NCI-H1930 (cell line): ENCODE measurements at places on chromosomes 13 and 19.

DNA sequence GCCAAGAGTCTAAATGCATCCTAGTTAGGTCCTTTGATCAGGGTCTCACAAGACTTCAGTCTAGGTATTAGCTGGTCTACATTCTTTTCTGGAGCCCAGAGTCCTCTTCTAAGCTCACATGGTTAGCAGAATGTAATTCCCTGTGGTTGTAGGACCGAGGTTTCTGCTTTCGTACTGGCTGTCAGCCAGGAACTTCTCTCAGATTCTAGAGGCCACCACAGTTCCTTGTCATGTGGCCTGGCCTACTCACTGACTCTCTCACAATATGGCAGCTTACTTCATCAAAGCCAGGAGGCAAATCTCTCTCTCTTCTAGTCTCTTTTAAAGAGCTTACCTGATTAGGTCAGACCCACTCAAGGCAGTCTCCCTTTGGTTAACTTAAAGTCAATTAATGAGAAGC lies 82.9 kb downstream of the POU4F1 start:
- DNase-seq: no peak

GRCh38 chr13:23463661-23464060 lies 30.2 kb upstream of the SACS start:
- DNase-seq: no peak

- DNase-seq: no peak
These were observed 51.7 kb downstream of the ERCC5 start for GRCh38 chr13:102897371-102898138.

- DNase-seq: no peak
These were observed 103.7 kb downstream of the TEX29 start for GRCh38 chr13:111424134-111424533.

GRCh38 chr13:38340624-38341023 lies 9.0 kb upstream of the UFM1 start:
- DNase-seq: no peak

DNA sequence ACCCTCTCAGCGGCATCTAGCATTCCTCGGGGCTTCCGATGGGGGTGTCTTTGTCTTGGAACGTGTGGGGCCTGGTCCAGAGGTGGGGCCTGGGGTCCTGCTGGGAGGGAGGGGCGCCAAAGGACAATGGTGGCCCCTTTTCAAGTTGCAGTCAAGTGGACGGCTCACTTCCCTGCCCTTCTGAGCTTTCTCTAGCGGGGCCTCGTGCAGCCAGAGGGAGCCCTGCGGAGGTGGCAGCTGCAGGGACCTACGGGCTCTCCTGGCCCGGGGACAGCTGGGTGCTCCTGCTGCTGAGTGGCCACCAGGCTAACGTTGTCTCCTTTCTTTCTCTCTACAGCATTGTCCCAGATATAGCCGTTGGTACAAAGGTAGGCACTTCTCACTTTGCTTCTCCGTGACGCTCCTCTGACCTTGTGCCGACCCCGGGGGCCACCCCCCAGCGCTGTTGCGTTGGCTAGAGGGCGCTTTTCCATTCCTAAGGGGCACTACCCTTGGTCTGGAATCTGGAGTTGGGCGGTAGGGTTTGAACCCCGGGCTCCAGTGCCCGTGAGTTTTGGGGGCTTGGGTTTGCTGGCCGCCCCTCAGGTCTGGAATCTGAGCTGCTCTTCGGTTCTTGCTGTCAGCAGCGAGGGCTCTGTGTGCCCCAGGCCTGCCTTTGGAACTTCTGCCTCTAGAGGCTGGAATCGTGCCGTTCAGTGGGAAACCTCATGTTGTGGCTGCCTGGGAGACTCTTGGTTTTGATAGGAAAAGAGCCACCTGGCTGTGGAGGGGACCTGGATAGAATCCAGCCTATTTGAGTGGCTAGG lies 2.0 kb downstream of the PTBP1 start:
- no peak for DNase-seq

- DNase-seq: no peak
These were observed 63.7 kb upstream of the ZDHHC20 start for GRCh38 chr13:21522847-21523246.

DNA sequence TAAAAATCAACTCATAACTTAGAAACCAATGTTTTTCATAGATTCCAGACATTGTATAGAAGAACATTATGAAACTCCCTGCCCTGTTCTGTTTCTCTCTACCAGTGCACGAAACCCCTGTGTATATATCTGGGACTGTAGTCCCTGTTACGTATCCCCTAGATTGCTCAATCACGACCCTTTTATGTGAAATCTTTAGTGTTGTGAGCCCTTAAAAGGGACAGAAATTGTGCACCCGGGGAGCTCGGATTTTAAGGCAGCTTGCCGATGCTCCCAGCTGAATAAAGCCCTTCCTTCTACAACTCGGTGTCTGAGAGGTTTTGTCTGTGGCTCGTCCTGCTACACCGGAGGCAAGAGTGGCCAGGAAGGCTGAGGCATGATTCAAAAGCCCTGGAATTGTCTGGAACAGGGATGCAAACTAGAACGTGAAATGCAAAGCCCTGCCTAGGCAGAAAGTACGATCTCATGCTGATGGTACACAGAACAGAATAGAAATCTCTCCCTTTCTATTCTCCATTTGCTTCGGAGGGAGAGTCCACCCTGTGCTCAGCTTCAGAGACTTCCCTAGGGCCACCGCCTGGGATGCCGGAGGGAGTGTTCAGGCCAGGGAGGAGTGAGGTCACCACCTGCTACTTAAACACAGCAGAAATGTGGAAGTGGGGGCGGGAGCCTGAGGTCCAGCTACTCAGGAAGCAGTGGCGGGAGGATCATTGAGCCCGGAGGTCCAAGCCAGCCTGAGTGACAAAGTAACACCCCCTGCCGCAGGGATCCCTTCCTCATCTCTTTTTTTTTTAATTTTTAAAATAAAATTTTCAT lies 758 bp upstream of the ZNF888 start:
- DNase-seq: no peak

DNA sequence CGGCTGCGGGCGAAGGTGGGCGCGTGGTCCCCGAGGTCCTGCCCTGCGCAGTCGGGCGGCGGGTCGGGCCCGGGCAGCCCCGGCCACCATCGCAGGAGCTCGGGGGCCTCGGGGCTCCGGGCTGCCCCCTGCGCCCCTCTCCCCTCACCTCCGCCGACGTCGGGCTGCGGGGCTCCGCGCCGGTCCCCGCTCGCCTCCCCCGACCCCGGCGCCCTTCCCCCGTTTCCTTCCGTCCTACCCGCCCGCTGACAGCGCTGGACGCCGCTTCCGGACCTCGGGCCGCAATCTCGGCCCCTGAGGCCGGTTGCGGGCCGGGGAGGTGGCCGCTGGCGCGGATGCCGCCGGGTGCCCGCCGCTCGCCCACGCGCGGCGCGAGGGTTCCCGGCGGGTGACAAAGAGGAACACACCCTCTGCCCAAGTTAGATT lies 720 bp downstream of the FARP1 start:
- no peak for DNase-seq

DNA sequence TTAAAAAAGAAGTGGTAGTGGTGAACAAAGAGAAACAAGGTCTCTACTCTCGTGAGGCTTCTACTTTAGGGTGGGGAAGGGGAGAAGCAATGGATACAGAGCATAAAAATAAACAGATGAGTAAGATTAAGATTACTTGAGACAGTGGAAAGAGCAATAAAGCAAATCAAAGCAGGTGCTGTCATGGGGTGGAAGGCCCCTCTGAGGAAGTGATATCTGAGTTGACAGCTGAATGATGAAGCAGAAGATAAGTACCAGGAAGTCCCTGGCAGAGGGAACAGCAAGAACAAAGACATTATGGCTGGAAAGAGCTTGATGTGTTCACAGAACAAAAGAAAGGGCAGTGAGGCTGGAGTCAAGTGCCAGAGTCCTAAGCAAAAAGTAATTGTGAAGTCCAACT lies 221.8 kb downstream of the ENOX1 start:
- no peak for DNase-seq
